ENCODE measurements at places on chromosomes 13 and 19.

- no peak for DNase-seq
These were observed 4.2 kb upstream of the JSRP1 start for GRCh38 chr19:2260341-2260805.

- DNase-seq, result peak; percentile 54
These were observed 3.8 kb downstream of the KCTD12 start for GRCh38 chr13:76882431-76882830.

GRCh38 chr13:20997301-20998161 lies 63.9 kb downstream of the LATS2 start:
- peak; percentile 25 for DNase-seq

DNA sequence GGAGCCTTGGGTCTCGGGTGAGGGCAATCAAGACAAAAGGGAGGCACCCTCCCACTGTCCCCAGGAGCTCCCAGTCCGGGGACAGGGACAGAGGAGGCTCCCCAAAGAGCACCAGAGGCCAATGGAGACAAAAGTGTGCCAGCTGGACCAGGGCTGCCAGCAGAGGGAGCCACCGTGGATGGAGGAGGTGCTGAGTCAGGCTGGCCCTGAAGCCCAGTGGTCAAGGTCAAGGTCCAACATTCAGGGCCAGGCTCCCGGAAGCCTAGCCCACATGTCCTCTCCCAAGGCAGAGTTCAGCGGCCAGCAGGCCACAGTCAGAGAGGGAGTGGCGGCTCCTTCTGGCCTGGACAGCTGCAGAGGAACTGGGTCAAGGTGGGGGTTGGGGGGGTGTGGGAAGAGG lies 8.4 kb downstream of the COL5A3 start:
- peak; percentile 29 for DNase-seq

- DNase-seq, result no peak
These were observed 192.4 kb downstream of the ZNF536 start for GRCh38 chr19:30564551-30565011.

DNA sequence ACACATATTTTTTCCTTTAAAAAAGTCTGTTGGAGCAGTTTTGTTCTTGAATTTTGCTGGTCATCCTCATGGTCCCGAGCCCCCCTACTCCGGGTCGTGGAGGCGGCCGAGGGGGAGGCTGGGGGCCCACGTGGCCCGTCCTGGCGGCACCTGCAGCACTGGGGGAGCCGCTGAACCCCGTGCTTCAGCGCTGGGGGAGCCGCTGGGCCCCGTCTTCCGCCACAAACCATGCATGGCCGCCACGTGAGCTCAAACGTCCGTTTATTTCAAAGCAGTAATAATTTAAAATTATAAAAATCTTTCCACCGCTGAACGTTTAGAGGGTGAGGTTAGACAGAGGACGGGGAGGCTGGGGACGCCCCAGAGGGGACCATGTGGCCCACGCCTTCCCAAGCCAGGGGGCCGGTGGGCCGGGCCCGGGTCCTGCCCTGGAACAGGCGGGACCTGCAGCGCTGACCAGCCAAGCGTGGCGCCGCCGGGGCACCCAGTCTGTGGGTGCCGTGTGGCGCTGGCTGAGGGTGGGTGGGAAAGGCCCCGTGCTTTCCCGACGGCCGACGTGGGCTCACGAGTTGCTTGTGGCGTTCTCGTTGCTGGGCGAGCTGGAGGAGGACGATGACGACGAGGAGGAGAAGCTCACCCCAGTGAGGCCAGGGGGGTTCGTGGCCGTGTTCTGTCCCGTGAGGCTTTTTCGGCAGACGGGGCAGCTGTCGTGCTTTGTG lies 8.0 kb downstream of the FGF22 start:
- no peak for DNase-seq

- peak; percentile 48 for DNase-seq
These were observed 919 bp downstream of the GTF3A start for GRCh38 chr13:27425158-27425917.

DNA sequence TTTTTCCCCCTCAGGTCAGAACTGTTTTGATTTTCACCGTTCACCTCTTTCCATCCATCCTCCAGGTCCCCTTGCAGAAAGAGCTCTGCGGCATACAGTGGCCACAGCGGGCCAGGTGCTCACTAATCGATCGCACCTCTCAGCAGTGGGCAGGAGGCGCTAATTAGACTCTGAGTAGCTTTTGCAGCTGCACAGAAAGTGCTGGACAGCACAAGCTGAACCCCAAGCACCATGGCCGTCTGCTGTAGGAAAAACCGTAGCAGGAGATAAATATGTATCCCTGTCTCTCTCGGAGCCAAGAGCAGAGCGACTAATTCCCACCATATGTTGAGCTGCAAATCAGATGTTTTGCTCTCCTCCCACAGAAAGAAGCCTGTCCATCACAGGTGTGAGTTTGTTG lies 54.4 kb downstream of the PEX11G start:
- no peak for DNase-seq

DNA sequence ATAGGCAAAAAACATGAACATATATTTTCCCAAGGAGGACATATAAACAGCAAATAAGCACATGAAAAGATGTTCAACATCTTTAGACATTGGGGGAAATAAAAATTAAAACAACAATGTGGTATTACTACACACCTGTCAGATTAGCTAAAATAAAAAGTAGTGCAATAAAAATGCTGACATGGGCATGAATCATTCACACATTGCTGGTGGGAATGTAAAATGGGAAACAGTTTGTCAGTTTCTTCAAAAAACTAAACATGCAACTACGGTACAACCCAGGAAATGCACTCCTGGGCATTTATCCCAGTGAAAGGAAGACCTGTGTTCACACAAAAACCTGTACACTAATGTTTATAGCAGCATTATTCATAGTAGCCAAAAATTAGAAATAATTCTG lies 5.3 kb upstream of the SUCLA2 start:
- DNase-seq, result no peak

- DNase-seq, result no peak
These were observed 42.1 kb upstream of the TPM4 start for GRCh38 chr19:16034180-16034579.

DNA sequence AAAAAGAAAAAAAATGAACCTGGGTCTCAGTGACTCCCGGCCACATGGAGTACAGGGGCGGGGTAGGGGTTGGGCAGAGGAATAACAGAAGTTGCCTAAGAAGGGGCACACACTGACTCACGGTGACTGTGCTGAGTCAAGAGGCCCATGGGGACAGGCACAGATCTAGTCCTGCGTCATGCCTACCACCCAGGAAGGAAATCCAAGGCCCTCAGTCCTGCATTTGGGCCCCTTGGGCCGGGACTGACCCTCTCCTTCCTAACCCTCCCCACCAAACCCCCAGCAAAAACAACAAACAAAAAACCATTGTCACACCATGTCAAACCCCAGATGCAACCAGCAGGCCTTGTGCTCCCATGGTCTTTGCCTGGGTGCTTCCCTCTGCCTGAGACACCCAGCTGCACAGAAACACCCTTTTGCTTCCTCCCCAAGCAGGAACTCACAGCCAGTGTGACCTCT lies 9.6 kb upstream of the NOTCH3 start:
- DNase-seq, result peak; percentile 77

GRCh38 chr13:79658333-79658975 lies 177.5 kb downstream of the NDFIP2 start:
- no peak for DNase-seq

- DNase-seq, result peak; percentile 74
These were observed 16.9 kb upstream of the AP1M2 start for GRCh38 chr19:10603873-10604459.

- peak; percentile 35 for DNase-seq
These were observed 599 bp downstream of the ZIC2 start for GRCh38 chr13:99982036-99982730.

- peak; percentile 91 for DNase-seq
These were observed 577 bp downstream of the ZNF181 start for GRCh38 chr19:34734537-34735103.

- no peak for DNase-seq
These were observed 2529.3 kb upstream of the PCDH20 start for GRCh38 chr13:63944911-63945310.

DNA sequence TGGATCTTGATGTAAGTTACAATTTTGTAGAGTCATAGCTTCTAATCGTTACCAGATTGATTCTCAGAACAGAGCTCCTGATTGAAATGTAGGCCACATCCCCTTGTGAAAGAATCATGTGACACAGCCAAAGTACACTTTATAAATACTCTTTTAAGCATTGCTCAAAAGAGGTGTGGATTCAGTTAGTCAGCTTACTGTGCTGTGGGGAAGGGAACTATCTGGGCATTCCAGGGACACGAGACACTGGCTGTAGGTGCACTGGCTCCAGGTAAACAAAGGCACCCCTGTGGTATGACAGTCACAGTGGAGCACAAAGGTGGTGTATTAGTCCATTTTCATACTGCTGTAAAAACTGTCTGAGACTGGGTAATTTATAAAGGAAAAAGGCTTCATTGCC lies 222.8 kb downstream of the LIG4 start:
- DNase-seq, result no peak

DNA sequence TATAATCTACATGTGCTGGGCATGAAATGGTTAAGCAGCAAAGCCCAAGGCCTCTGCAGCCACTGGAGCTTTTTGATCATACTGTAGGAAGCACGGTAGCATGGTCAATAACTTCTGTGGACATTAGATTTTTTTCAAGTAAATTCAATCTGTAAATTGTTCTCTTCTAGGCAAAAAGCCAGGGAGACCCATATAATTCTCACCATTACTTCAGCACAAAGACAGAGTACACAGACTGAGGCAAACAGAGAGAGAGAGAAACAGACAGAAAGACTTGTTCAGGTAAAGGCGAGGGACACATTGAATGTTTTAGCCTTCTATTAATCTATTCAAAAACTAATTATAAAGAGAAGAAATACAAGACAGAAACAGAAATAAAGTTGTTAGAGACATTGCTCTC lies 349.4 kb downstream of the RFC3 start:
- no peak for DNase-seq

GRCh38 chr13:75927183-75927669 lies 291.1 kb downstream of the LMO7 start:
- DNase-seq, result no peak

- peak; percentile 92 for DNase-seq
These were observed 5.6 kb upstream of the DPF1 start for GRCh38 chr19:38229585-38230073.

DNA sequence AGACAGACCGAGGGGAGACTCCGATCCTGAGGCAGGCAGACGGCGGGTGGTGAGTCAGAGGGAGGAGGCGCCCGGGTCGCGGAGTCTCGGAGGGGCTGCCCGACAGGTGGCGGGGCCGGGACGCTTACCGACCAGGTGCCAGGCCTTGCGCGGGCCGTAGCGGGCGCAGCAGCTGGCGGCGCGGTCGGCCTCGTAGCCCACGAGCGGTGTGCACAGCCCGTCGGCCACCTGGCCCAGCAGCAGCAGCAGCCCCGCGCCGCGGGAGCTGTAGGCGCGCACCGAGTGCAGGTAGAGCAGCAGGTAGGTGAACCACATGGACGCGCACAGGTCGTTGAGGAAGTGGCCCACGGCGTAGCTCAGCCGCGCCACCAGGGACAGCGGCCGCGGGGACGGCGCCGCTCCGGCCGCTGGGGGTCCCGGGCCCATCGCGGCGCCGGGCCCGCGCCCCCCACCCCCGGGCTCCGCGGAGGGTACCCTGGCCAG lies 367 bp downstream of the MFSD12 start:
- peak; percentile 46 for DNase-seq

Data from hematopoietic multipotent progenitor cell treated with erythropoietin and hydrocortisone succinate and interleukin-3 and kit ligand, for 6 days (in vitro differentiated cells).